ENCODE measurements at places on chromosomes 11 and 22. TPM values are rescaled to one million over a fixed set of nuclear protein-coding genes. Genes with fewer than 3 reads are reported as not detected.

The NUP98 gene
- 85.3 TPM for total RNA-seq

The TPBGL gene
- not detected for total RNA-seq

The TEAD1 gene
- total RNA-seq, result 62.1 TPM

The GLYAT gene
- total RNA-seq, result not detected

The OR4C45 gene
- not detected for total RNA-seq

The SMIM35 gene
- not detected for total RNA-seq

The SCUBE2 gene
- 15.7 TPM for total RNA-seq

The TIGD3 gene
- total RNA-seq, result 0.20 TPM

The ADAMTS15 gene
- 20.0 TPM for total RNA-seq

The POLDIP3 gene
- 26.9 TPM for total RNA-seq

The SEPTIN5 gene
- total RNA-seq, result 33.7 TPM

The SLC22A25 gene
- 0.10 TPM for total RNA-seq

The OR2AT4 gene
- not detected for total RNA-seq

The KCNA4 gene
- 0.30 TPM for total RNA-seq

The NOX4 gene
- 2.4 TPM for total RNA-seq

The VWCE gene
- 0.49 TPM for total RNA-seq

The LMNTD2 gene
- total RNA-seq, result 0.69 TPM

The BIRC3 gene
- total RNA-seq, result 7.6 TPM

The BEST1 gene
- 2.1 TPM for total RNA-seq

The APOL5 gene
- 0.69 TPM for total RNA-seq

The SRRD gene
- total RNA-seq, result 12.7 TPM

The PATL1 gene
- total RNA-seq, result 9.5 TPM

The INSC gene
- total RNA-seq, result 2.3 TPM

The PGA3 gene
- total RNA-seq, result 0.89 TPM

The PLEKHA7 gene
- 19.9 TPM for total RNA-seq

The LZTR1 gene
- total RNA-seq, result 33.7 TPM

The CABP4 gene
- total RNA-seq, result 0.49 TPM

The OR8D1 gene
- not detected for total RNA-seq

The SYCE3 gene
- total RNA-seq, result not detected

The ANGPTL5 gene
- 0.39 TPM for total RNA-seq

The FTH1 gene
- total RNA-seq, result 666 TPM

The ROM1 gene
- 1.5 TPM for total RNA-seq

The VSIG2 gene
- 0.20 TPM for total RNA-seq

The IRAG1 gene
- total RNA-seq, result 3.4 TPM

The TSPAN32 gene
- total RNA-seq, result 1.2 TPM

The IFITM10 gene
- 0.99 TPM for total RNA-seq

All from skin of body (tissue), 3 donors.